ENCODE measurements at places on chromosomes 3 and 15.

DNA sequence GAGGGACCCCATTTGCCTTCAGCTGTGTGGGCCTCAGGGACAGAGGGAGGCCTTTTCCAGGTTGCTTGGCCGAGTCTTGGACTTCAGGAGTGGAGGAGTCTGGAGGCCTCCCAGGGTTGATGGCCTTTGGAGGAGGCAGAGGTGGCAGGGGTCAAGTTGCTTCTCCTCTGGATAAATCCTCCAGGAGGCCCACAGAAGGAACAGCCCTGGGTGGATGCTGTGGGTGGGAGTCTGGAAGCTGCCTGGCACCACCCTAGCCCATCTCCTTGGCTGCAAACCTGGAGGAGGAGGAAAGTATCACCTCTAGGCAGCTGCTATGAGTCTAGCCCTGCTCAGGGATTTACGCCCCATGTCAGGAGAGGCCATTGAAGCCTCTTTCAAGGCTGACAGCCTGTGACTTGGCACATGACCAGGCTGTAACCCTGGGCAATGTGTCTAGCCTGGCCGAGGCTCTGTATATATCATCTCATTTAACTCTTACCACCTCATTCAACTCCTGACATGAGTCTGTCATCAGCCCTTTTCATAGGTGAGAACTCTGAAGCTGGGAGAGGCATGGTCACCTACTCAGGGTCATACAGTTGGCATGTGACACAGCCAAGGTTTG, 2.9 kb upstream of the PRKCD start:
- DNase-seq: no peak

- DNase-seq: peak; percentile 73
Measured at GRCh38 chr15:70741107-70741531, 22.2 kb downstream of the UACA start.

DNA sequence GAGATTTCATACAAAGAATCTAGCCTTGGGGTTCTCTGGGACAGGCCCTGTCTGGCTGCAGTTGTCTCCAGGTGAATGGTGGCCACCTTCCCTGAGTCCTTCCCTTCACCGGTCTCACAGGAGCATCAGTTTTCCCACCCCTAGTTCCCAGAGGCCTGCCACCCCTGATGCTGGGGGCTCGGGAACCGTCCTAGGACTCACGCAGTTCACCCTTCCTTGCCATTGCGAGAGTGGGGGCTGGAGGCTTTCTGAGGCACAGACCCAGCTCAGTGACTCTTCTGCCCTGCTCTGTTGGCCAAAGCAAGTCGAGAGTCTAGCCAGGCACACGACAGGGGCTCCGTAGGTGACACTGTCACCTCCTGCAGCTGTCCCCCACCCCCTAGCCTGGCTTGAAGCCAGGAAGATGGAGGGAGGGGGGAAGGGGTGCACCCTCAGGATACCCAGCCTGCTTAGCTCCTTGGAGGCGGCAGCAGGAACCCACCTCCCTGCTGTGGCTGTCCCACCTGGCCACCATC, 130.3 kb downstream of the NUP210 start:
- DNase-seq: no peak

GRCh38 chr3:99833617-99834205, 16.0 kb downstream of the CMSS1 start:
- no peak for DNase-seq

DNA sequence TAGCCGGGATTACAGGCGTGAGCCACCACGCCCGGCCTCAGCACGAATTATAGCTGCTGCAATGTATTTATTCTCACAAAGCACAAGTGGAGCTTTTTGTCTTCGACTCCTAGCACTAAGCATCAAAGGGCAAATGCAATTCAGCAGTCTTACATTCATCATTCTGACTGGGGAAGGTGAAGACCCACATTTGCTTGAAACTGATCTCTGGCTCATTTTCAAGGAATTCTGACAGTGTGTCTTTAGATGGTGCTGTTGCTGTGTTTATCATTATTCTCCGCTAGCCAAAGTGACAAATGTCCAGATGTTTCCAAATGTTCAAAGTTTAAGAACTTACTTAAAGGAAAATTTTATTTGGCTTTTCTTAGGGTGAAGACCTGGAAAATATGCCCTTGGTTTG, 55.9 kb downstream of the SGO1 start:
- DNase-seq: no peak

DNA sequence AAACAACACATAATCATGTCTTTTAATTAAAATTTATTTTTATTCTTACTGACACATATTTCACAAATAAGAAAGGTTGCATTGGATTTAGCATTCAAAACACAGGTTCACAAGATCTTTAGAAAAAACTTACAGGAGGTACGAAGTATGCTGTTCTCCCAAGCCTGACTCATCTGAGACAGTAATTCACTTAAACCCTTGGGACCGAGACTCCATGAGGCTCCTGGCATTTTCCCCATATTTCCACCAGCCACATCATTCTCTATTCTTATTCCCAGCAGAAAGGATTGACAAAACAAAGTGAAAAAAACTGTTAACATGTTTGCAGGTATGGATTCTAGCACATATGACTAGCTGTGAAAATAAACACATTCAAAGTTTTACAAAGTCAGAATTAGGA, 52.6 kb downstream of the CNTN3 start:
- DNase-seq: no peak

GRCh38 chr3:65953301-65953812, 85.4 kb downstream of the MAGI1 start:
- peak; percentile 91 for DNase-seq

DNA sequence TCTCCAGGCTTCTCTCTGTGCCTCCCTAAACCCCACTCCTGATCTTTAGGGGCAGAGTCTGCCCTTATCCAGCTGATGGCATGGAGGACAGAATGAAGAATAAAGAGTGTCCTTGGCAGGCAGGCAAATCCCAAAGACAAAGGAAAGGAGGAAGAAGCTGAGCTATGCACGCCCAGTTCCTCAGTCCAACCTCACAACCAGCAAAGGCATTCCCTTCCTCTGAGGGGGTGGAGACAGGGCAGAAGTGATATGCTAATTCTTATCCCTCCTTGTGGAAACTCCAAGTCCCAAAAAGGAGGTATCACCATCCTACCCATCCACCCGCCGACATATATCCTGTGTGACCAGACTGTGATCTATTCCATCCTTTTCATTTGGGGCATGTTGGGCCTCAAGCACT, 10.5 kb upstream of the CCDC54 start:
- DNase-seq: no peak

Data from left lobe of liver (tissue), 2 donors.